ENCODE measurements at places on chromosomes 4 and X. TPM values are rescaled to one million over a fixed set of nuclear protein-coding genes. Genes with fewer than 3 reads are reported as not detected.

DNA sequence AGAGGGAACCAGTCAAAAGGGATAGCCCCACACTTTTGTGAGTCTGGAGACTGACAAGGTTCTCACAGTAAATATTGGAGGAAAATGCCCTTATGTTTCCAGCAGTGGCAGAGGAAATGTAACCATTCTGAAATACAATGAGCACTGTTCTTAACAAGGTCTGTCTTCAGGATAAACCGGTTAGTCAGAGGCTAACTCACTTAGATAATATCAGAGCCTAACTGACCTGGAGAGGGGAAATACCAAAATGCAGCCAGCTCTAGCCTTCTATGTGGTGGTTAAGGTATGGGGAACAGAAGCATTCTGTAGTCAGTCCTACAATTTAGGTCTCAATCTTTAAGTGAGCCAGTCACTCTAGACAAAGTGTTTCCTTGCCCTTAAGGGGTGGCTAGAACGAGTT lies 70.8 kb downstream of the TBCK start:
- DNase-seq: no peak
- no peaks in the 10 kb centered on the region for H3K36me3 ChIP-seq
- H3K4me3 ChIP-seq: no peak overlapping the region

- H3K4me1 ChIP-seq: no peaks in the 10 kb centered on the region
- no peaks in the 10 kb centered on the region for H3K27me3 ChIP-seq
- DNase-seq: no peak
- H3K27ac ChIP-seq: no peak overlapping the region
Observed at GRCh38 chr4:117514391-117515175, 429.2 kb upstream of the TRAM1L1 start.

The SSX1 gene
- total RNA-seq: not detected

The FHL1 gene
- 8,069 TPM for total RNA-seq

The LRP2BP gene
- total RNA-seq: 0.20 TPM

GRCh38 chrX:10512258-10512657 lies 108.1 kb downstream of the MID1 start:
- H3K4me1 ChIP-seq: no peaks in the 10 kb centered on the region
- H3K27ac ChIP-seq: no peak overlapping the region
- DNase-seq: no peak
- H3K27me3 ChIP-seq: no peaks in the 10 kb centered on the region
- H3K4me3 ChIP-seq: no peak overlapping the region

The SPANXD gene
- not detected for total RNA-seq

DNA sequence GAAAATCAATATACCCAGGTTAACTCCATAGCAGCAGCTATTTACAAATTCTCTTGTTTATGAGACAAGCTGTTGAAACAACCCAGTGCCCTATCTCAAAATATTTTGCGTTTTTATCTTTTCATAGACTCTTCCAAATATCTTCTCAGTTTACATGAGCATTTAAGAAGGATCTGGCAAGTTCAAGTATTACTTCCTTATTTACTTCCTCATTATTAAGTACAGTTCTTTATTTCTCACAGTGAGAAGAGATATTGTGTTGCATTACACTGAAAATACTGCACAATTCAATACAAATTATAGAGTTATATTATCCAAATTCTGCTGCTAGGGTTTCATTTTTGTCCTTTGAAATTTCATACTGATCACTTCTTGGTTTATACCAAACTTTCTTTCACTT lies 43.6 kb upstream of the UCP1 start:
- H3K4me3 ChIP-seq: no peak overlapping the region
- no peaks in the 10 kb centered on the region for H3K27me3 ChIP-seq
- H3K27ac ChIP-seq: no peak overlapping the region
- no peaks in the 10 kb centered on the region for H3K36me3 ChIP-seq

- no peaks in the 10 kb centered on the region for H3K4me1 ChIP-seq
- H3K27ac ChIP-seq: no peak overlapping the region
- no peak overlapping the region for H3K4me3 ChIP-seq
- no peak for DNase-seq
- H3K36me3 ChIP-seq: no peaks in the 10 kb centered on the region
Observed at GRCh38 chrX:15723887-15724517, 14.1 kb upstream of the CA5B start.

DNA sequence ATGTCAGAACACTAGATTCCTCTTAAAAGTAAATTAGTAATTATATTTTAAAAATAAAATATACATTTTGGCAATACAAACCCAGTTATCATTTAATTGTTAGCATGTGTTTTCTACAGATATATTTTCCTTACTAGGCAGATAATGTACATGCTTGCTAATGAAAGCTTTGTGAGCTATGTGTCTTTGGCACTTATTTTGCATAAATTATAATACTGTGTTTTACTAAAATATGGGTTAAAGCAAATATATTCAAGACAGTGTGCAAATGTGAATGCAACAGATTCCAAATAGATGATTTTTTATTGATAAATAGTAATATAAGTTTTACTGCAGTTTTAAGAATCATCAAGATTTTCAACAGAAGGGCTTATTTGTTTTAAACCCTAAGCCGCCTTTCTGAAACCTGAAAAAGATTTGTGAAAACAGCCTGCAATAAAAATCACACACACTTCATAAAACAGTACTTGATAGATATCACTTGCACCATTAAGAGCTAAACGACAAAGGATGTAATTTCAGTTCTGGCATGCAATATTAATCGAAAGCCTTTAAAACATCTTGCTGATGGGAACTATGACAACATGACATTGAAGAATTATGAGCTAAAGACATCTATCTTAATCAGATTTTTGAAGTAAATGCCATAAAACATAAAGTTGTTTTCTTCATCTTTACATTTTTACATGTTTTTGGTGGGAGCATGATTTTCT lies 333.3 kb downstream of the DCTD start:
- H3K4me3 ChIP-seq: no peak overlapping the region
- no peaks in the 10 kb centered on the region for H3K27me3 ChIP-seq
- no peak overlapping the region for H3K27ac ChIP-seq
- H3K36me3 ChIP-seq: no peaks in the 10 kb centered on the region
- no peaks in the 10 kb centered on the region for H3K4me1 ChIP-seq
- DNase-seq: no peak

DNA sequence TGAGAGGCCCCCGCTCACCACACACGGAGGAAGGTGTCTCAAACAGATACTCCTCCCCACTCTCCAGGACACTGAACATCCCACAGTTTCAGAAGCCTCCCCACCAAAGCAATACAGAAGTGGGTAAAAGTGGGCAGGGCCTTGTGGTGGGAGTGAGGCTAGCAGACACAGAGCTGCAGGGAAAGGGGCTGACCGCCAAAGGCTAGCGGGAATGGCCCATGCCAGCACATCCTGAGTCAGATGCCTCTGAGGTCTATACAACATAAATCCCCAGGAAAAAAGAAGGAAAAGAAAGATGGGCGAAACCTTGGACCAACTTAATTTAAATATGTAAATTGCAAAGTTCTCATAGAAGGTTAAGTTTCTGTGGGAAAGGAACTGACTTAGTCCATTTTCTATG lies 21.9 kb upstream of the ARHGAP10 start:
- no peak for DNase-seq
- no peak overlapping the region for H3K27ac ChIP-seq
- H3K36me3 ChIP-seq: no peaks in the 10 kb centered on the region
- no peaks in the 10 kb centered on the region for H3K27me3 ChIP-seq
- H3K4me3 ChIP-seq: no peak overlapping the region

DNA sequence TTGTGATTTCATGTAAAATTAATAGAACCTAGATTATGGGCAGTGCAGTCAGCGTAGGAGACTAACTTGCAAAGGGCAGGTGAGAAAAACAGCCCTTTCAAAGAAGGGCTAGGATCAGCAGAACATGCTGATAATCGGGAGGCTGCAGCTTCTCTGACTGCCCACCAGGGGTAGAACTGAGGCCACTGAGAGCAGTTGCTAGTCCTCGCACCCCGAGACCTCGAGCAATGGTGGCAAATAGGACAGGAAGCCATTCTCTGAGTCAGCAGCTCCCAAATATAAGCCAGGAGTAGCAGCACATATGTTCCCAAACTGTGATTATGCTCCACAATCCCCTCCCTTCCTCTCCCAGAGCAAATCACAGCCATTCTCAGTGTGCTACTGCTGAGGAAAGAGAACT lies 186.5 kb downstream of the MSL3 start:
- H3K4me3 ChIP-seq: no peak overlapping the region
- DNase-seq: no peak
- H3K27me3 ChIP-seq: no peaks in the 10 kb centered on the region
- no peaks in the 10 kb centered on the region for H3K36me3 ChIP-seq

Data from gastrocnemius medialis (tissue), 4 donors.